ENCODE measurements at places on chromosomes 6 and 20. TPM values are rescaled to one million over a fixed set of nuclear protein-coding genes. Genes with fewer than 3 reads are reported as not detected.

- no peaks in the 10 kb centered on the region for H3K27me3 ChIP-seq
- no peaks in the 10 kb centered on the region for H3K4me1 ChIP-seq
- H3K36me3 ChIP-seq, result no peaks in the 10 kb centered on the region
- no peak overlapping the region for H3K4me3 ChIP-seq
- DNase-seq, result no peak
Measured at GRCh38 chr6:159064477-159064876, 19.7 kb upstream of the TAGAP start.

DNA sequence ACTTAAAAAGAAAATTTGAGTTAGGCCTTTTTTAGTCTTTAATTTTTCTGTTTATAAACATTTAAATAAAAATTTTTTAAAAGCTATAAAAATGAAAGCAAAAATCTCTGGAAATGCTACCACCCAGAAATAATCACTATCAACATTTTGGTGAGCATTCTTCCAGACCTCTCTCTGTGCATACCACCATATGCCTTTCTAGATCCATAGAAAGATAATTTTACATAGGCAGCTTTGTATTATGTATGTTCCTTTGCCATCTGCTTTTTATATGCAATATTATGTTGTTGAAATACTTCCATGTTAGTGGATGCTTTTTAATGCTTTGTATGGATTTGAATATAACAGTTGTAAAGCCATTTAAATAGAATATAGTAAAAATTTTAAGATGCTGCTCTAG is 496.7 kb upstream of the HTR1E start:
- H3K36me3 ChIP-seq, result no peaks in the 10 kb centered on the region
- no peaks in the 10 kb centered on the region for H3K27me3 ChIP-seq
- H3K4me3 ChIP-seq, result no peak overlapping the region
- H3K4me1 ChIP-seq, result no peaks in the 10 kb centered on the region
- H3K27ac ChIP-seq, result no peak overlapping the region

DNA sequence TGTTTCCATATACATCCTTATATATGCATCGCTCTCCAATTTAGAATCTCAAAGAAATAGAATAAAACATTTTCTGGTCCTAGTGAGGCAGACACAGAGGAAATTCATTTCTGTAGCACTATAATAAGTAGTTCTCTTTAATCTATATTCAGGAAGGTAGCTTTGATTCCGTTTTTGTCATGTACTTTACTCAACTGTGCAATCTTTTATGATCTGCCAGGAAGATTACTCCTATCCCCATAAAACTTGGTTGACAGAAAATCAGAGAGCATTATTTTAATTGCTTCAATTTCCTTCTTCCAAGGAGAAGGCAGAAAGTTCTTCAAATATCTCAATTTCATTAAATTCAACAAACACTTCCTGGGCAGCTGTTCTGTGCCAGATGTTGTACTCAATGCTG is 10.6 kb upstream of the CLIC5 start:
- no peaks in the 10 kb centered on the region for H3K27me3 ChIP-seq
- H3K27ac ChIP-seq, result no peak overlapping the region
- H3K4me3 ChIP-seq, result no peak overlapping the region

Gene DBNDD2
- total RNA-seq, result 2.8 TPM

DNA sequence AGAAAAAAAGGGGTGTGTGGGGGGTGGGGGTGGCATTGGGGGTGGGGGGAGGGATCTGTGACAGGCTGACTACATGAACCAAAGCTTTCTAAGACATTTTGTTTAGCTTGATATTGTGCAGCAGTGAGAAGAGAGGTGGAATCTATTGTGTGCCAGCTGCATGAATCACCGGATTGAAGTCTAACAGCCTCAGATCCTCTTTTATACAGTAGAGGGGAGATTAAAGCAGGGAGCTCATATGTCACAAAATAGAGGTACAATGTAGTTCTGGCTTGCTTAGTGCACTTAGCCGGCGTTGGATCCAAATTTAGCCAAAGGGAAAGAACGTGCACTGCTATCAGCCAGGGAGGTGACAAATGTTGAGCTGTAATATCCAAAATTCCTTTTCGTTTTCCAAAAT is 404.2 kb upstream of the CITED2 start:
- no peak overlapping the region for H3K27ac ChIP-seq
- H3K4me3 ChIP-seq, result no peak overlapping the region
- H3K36me3 ChIP-seq, result no peaks in the 10 kb centered on the region
- no peaks in the 10 kb centered on the region for H3K4me1 ChIP-seq
- no peak for DNase-seq
- no peaks in the 10 kb centered on the region for H3K27me3 ChIP-seq

- no peak overlapping the region for H3K4me3 ChIP-seq
- H3K27me3 ChIP-seq, result no peaks in the 10 kb centered on the region
- H3K36me3 ChIP-seq, result no peaks in the 10 kb centered on the region
- no peak for DNase-seq
Measured at GRCh38 chr6:133184798-133185372, 56.3 kb upstream of the EYA4 start.

DNA sequence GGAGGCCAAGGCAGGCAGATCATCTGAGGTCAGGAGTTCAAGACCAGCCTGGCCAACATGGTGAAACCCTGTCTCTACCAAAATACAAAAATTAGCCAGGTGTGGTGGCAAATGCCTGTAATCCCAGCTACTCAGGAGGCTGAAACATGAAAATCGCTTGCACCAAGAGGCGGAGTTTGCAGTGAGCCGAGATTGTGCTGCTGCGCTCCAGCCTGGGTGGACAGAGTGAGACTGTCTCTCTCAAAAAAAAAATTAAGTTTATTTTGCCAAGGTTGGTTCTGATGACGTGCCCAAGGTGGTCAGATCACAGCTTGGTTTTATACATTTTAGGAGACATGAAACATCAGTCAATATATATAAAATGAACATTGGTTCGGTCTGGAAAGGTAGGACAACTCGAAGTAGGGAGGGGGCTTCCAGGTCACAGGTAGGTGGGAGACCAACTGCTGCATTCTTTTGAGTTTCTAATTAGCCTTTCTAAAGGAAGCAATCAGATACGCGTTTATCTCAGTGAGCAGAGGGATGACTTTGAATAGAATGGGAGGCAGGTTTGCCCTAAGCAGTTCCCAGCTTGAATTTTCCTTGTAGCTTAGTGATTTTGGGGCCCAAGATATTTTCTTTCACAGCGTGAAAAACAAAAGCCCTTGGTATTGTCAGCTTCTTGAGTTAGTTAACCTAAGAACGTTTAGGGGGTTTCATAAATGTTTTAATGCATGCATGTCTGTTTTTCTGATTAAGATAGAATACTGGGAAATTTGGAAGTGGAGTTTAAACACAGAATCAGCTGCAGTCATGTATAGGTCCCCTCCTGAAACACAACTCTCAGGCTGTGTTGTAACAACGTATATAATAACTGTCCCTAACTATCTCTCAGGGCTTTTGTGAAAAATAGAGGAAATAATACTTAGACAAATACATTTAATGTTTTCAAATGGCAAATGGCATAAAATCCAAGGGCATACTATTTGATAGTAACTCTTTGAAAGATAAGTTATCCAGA is 16.7 kb downstream of the ACOT13 start:
- no peak overlapping the region for H3K4me3 ChIP-seq
- H3K36me3 ChIP-seq, result peaks cover 6% of the 10 kb centered on the region
- no peak for DNase-seq

- H3K27ac ChIP-seq, result no peak overlapping the region
- H3K36me3 ChIP-seq, result no peaks in the 10 kb centered on the region
- H3K27me3 ChIP-seq, result no peaks in the 10 kb centered on the region
Measured at GRCh38 chr6:105519954-105520353, 117.1 kb upstream of the PREP start.

GRCh38 chr6:74409447-74409846 is 713.4 kb downstream of the CD109 start:
- H3K27me3 ChIP-seq, result no peaks in the 10 kb centered on the region
- H3K4me3 ChIP-seq, result no peak overlapping the region
- H3K27ac ChIP-seq, result no peak overlapping the region
- no peaks in the 10 kb centered on the region for H3K36me3 ChIP-seq

DNA sequence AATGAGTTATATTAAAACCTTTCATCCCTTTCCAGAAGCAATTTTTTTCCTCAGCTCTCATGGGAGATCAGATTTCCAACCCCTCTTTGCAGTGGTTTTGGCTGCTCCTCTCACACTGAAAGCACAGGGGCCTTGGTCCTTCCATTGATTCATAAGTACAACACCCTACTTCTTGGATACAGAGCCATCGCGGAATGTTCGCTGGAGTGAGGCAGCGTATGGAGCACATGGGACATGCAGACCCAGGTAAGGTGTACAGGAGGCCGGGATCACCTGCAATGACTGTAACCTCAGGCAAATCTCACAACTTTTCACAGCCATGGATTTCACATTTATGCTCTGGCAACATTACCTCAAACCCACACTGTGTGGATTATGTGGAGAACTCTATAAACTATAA is 75.2 kb upstream of the HEY2 start:
- no peak for DNase-seq
- no peak overlapping the region for H3K27ac ChIP-seq
- no peak overlapping the region for H3K4me3 ChIP-seq
- H3K36me3 ChIP-seq, result no peaks in the 10 kb centered on the region

- no peak overlapping the region for H3K27ac ChIP-seq
- no peaks in the 10 kb centered on the region for H3K27me3 ChIP-seq
Measured at GRCh38 chr6:156395276-156395675, 381.9 kb upstream of the ARID1B start.

DNA sequence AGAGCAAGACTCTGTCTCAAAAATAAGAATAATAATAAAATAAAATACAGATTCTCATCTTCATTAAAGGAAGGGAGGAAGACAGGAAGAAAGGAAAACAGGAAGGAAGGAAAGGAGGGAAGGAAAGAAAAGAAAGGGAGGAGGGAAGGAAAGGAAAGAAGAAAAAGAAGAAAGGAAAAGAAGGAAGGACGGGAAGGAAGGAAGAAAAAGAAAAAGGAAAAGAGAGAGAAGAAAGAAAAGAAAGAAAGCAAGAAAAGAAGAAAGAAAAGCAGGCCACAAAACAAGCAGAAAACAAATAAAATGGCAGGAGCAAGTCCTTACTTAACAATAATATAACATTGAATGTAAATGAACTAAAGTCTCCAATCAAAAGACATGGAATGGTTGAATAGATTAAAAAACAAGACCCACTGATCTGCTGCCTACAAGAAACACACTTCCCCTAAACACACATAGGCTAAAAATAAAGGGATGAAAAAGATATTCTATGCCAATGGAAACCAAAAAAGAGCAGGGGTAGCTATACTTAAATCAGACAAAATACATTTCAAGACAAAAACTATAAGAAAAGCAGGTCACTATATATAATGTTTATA is 60.4 kb downstream of the ZFP64 start:
- no peak overlapping the region for H3K4me3 ChIP-seq
- H3K27me3 ChIP-seq, result no peaks in the 10 kb centered on the region
- H3K4me1 ChIP-seq, result peaks cover 4% of the 10 kb centered on the region
- no peak for DNase-seq
- H3K36me3 ChIP-seq, result no peaks in the 10 kb centered on the region

- H3K27ac ChIP-seq, result peak overlapping the region; percentile 60
- no peaks in the 10 kb centered on the region for H3K27me3 ChIP-seq
- peaks cover 16% of the 10 kb centered on the region for H3K4me1 ChIP-seq
- DNase-seq, result no peak
- H3K4me3 ChIP-seq, result no peak overlapping the region
- H3K36me3 ChIP-seq, result no peaks in the 10 kb centered on the region
Measured at GRCh38 chr6:110703906-110704594, 111.2 kb downstream of the CDK19 start.
